ENCODE measurements at places on chromosomes 1 and 21.
A peak's percentile ranks its signal among the peaks of the same experiment; 100 is the strongest.

- no peak for DNase-seq
Measured at GRCh38 chr21:14273736-14274538, 58.0 kb downstream of the RBM11 start.

- DNase-seq, result peak; percentile 72
Measured at GRCh38 chr1:154157520-154158306, 2.8 kb upstream of the NUP210L start.

DNA sequence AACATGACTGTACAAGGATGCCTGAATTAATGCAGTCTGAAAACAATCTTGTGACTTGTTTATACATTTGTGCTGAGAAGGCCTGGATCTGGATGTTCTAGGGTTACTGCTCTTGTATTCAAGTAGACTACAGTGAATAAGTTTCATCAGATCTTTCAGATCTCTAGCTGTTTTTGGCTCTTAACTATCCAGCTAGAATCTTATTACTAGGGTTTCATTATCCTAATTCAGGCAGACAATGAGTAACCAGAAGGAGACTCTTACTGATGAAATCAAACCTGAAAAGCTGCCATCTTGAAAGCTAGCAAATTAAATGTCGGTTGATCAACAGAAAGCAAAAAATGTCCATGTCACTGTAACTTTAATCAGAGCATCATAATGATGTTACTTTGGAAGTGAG lies 112.5 kb upstream of the KCNK2 start:
- DNase-seq, result no peak

- no peak for DNase-seq
Measured at GRCh38 chr1:31036749-31037500, 28.6 kb downstream of the PUM1 start.

GRCh38 chr1:112457241-112457640 lies 51.5 kb upstream of the WNT2B start:
- DNase-seq, result no peak

DNA sequence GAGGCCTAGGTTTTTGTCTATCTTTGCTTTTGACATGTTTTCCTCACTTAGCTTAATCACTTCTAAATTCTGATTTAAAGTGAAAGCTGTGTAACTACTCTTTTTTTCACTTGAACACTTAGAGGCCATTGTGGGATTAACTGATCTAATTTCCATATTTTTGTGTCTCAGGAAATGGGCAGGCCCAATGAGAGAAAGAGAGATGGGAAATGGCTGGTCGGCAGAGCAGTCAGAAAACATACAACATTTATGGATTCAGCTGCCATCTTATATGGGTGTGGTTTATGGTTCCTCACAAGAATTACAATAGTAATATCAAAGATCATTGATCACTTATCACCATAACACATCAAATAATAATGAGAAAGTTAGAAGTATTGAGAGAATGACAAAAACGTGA lies 320.8 kb downstream of the PTPRC start:
- no peak for DNase-seq

- DNase-seq, result no peak
Measured at GRCh38 chr1:60621368-60621851, 461.0 kb upstream of the NFIA start.

- DNase-seq, result no peak
Measured at GRCh38 chr1:208449951-208450350, 205.8 kb upstream of the PLXNA2 start.

- no peak for DNase-seq
Measured at GRCh38 chr1:156495401-156496140, 5.0 kb downstream of the MEF2D start.

GRCh38 chr21:14353726-14354125 lies 29.2 kb downstream of the HSPA13 start:
- DNase-seq, result no peak

DNA sequence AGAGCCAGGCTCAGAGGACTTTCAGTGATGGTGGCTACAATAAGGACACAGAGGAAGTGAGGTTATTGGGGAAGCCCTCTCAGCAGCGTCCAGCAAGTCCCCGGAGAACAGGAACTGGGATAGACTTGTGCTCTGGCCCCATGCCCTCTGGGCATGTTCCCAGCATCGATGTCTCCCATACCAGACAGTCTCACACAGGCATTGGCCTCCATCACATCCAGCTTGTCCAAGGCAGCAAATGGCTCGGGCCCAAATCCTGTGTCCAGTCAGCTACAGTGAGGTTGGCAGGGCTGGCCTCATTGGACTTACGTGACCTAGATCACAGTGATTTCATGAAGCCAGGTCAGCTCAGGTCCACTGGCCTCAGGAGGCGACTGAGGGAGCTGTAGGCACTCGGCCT lies 19.6 kb upstream of the TMEM54 start:
- no peak for DNase-seq
